Thyroid gland (tissue), 4 donors: ENCODE measurements at places on chromosomes 3 and 15. TPM values are rescaled to one million over a fixed set of nuclear protein-coding genes. Genes with fewer than 3 reads are reported as not detected.

GRCh38 chr15:77508541-77509243 lies 88.0 kb downstream of the HMG20A start:
- H3K36me3 ChIP-seq, result no peaks in the 10 kb centered on the region
- H3K27ac ChIP-seq, result peak overlapping the region; percentile 96
- H3K27me3 ChIP-seq, result no peaks in the 10 kb centered on the region
- DNase-seq, result peak; percentile 64
- H3K4me3 ChIP-seq, result no peak overlapping the region

- H3K36me3 ChIP-seq, result no peaks in the 10 kb centered on the region
- no peak overlapping the region for H3K27ac ChIP-seq
- H3K4me3 ChIP-seq, result no peak overlapping the region
- H3K27me3 ChIP-seq, result no peaks in the 10 kb centered on the region
- DNase-seq, result no peak
Measured at GRCh38 chr3:71444861-71445259, 138.7 kb downstream of the FOXP1 start.

GRCh38 chr3:52050571-52050970 lies 5.8 kb downstream of the DUSP7 start:
- H3K36me3 ChIP-seq, result peaks cover 35% of the 10 kb centered on the region
- peaks cover 31% of the 10 kb centered on the region for H3K4me1 ChIP-seq
- DNase-seq, result no peak
- H3K27me3 ChIP-seq, result no peaks in the 10 kb centered on the region
- H3K27ac ChIP-seq, result no peak overlapping the region

GRCh38 chr3:178969004-178969700 lies 102.5 kb downstream of the ZMAT3 start:
- H3K27me3 ChIP-seq, result no peaks in the 10 kb centered on the region
- no peak overlapping the region for H3K27ac ChIP-seq
- peaks cover 8% of the 10 kb centered on the region for H3K4me1 ChIP-seq
- H3K36me3 ChIP-seq, result no peaks in the 10 kb centered on the region

GRCh38 chr3:72930754-72931153 lies 42.9 kb downstream of the GXYLT2 start:
- no peaks in the 10 kb centered on the region for H3K27me3 ChIP-seq
- H3K4me3 ChIP-seq, result no peak overlapping the region
- no peaks in the 10 kb centered on the region for H3K36me3 ChIP-seq
- H3K4me1 ChIP-seq, result no peaks in the 10 kb centered on the region

GRCh38 chr3:190124067-190124466 lies 3.4 kb upstream of the P3H2 start:
- H3K4me1 ChIP-seq, result peaks cover 5% of the 10 kb centered on the region
- DNase-seq, result no peak

DNA sequence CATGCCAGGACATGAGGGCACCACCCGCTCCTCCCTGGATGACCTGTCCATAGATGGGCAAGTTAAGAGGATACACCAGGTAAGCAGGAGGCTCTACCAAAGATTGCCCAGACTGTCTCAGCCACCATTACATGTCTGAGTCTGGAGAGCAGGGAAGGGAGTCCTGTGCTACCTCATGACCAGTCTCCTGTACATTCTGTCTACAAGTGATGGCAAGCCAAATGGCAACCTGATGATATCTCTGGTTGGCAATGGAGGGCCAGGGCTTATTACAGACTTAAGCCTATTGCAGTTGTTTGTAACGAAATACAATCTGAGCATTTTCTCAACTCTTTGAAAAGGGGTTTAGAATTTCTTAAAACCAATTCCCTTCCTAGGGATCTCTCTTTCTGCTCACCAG lies 31.8 kb downstream of the ABHD6 start:
- H3K4me1 ChIP-seq, result no peaks in the 10 kb centered on the region
- peaks cover 9% of the 10 kb centered on the region for H3K36me3 ChIP-seq
- no peak overlapping the region for H3K4me3 ChIP-seq
- H3K27ac ChIP-seq, result no peak overlapping the region
- DNase-seq, result no peak

- H3K4me1 ChIP-seq, result no peaks in the 10 kb centered on the region
- H3K27me3 ChIP-seq, result no peaks in the 10 kb centered on the region
- no peaks in the 10 kb centered on the region for H3K36me3 ChIP-seq
Measured at GRCh38 chr15:86373147-86373546, 293.5 kb downstream of the AGBL1 start.

- no peaks in the 10 kb centered on the region for H3K4me1 ChIP-seq
- H3K36me3 ChIP-seq, result no peaks in the 10 kb centered on the region
- no peak for DNase-seq
- H3K27me3 ChIP-seq, result no peaks in the 10 kb centered on the region
Measured at GRCh38 chr3:14345496-14346150, 56.8 kb upstream of the SLC6A6 start.

SCN11A gene
- total RNA-seq, result 0.13 TPM

CDAN1 gene
- total RNA-seq, result 15.9 TPM

CPNE4 gene
- not detected for total RNA-seq

GOLGA6L10 gene
- total RNA-seq, result 1.9 TPM
